Activated naive CD4-positive, alpha-beta T cell treated with Interleukin-2 at 50 U/mL for 16 hours (primary cell): ENCODE measurements at places on chromosomes 16 and 17.

DNA sequence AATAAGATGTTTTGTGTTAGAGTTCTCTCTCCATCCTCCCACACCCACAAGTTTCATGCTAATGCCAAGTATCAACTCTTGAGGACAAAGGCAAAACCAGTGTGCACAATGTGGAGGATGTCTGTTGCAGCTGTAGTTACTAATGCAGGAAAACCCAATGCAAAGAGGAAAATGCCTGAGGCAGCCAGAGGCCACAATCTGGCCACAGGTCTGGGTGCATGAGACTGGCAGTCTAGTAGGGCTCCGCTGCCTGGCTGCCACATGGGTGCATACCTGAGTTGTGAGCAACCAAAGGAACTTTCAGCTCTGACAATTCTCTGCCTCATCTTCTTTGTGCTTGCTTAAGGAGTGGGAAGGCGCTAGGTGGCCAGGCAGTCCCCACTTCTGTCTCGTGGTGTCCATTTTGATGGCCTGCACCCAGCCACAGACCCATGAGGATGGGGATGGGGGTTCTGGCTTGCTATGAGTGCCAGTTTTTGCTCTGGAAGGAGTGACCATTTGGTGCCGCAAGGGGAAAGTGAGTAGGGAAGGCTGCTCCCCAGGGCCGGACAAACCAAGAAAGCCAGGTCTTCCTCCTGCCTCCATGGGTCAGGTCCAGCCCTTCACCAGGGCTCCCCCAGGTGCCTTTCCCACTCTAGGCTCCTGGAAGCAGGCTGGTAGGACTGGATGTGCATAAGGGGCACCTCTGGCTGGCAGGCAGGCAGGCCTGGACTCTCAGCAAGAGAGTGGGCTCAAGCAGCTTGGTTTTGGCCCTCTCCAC, 4.2 kb upstream of the GFOD2 start:
- no peak for DNase-seq

DNA sequence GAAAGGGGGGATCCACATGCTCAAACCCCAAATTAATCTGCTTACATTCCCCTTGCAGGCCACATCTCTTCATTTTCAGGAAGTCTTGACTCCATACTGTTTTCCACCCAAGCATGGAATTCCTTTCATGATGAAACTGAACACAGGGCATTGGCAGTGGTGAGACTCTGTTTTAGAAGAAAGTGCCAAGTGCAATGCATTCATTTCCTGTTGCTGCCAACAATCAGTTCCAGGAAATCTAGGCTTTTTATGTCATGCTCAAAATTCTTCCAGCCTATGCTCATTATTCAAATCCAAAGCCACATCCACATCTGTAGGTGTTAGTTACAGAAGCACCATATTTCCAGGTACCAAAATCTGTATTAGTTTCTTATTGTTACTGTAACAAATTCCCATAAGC, 4.1 kb downstream of the CCL2 start:
- DNase-seq = no peak

DNA sequence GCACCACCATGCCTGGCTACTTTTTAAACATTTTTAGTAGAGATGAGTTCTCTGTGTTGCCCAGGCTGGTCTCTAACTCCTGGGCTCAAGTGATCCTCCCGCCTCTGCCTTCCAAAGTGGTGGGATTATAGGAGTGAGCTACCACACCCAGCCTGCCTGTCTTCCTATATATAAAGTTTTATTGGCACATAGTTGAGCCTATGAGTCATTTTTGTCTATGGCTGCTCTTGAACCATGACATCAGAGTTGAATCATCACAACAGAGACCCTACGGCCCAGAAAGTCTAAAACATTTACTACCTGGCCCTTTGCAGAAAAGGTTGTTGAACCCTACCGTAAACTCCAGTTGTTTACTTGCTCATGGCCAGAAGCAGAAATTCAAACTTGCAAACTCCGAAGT, 7.9 kb downstream of the SEPTIN12 start:
- DNase-seq = no peak

- DNase-seq = peak; percentile 27
These were observed 22.4 kb upstream of the TEKT1 start for GRCh38 chr17:6853764-6854442.

- DNase-seq = no peak
These were observed 182.6 kb downstream of the NTN1 start for GRCh38 chr17:9203771-9204425.

DNA sequence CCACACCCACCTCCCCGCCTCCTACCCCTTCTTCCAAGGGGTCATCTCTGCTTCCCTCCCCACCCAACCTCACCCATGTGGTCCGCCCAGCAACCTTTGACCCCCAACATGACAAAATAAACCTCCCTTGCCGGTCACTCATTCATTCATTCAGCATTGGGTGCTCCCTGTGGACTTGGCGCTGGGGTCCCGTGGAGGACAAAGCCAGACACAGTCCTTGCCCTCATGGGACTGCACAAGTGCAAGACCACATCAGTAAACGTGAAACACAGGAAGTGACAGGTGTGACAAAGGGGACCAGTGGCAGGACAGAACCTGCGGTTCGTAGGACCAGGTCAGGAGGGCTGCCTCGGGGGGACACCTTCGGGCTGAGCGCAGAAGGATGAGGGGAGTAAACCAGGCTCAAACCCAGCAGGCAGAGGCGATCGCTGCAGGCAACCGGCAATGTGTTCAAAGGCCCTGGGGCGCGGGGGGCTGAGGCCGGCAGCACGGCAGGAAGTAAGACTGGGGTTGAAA, 185.4 kb downstream of the SEC14L1 start:
- DNase-seq = no peak

- DNase-seq = no peak
These were observed 442 bp downstream of the ABCC3 start for GRCh38 chr17:50634915-50635731.

- DNase-seq = no peak
These were observed 60.1 kb upstream of the CNEP1R1 start for GRCh38 chr16:49964973-49965372.
